ENCODE measurements at places on chromosomes 12 and 14.

GRCh38 chr12:6361834-6362233 is 13.5 kb downstream of the SCNN1A start:
- DNase-seq, result peak; percentile 88

DNA sequence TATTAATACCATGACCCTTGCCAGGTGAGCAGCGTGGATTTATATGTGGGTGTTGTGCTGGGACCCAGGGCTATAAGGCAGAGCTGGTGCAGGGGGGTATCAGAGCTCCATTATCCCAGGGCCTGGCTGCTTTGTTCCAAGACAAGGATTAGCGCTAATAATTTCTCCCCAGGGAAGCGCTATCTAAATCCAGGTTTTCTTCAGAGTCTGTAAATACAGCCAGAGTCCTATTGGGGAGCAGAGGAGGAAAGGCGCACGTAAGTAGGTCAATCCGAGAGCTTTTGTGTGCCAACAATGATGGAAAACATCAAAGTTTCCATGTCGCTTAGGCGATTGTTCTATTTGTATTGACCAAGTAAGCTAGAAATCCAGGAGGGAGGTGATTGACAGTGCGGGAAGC is 1009.7 kb downstream of the VRK1 start:
- no peak for DNase-seq

DNA sequence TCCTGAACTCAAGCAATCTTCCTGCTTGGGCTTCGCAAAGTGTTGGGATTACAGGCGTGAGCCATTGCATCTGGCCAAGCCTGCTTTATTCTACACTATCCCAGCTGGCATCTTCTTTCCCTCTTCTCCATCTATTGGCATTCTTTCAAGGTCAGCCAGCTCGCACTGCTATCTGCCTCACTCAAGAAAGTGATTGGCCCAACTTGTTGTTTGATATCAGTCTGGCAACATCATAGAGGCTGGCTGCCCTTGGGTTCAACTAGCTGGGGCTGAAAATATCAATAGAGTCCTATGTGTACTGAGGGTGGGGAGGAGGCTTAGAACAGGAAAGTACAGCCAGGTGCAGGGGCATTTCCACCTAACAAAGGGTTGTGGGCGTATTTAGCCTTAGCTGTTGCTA is 17.1 kb downstream of the GMFB start:
- DNase-seq, result no peak

DNA sequence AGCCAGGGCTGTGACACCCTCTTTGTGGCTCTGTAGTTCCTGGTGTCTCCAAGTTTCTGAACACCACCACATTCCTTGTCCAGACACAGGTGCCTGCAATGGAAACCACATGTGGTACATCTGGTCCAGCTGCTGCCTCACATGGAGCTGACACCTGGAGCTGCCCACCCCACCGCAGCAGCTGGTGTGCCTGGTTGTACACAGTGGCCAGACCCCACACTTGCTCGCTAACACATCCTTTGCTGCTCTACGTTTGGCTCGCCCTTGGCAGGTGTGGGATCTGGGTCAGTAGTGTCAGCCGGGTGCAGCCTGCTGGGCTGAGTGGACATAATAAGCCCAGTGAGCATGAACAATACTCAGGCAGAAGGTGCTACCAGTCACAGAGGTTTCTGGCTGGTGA is 198.9 kb downstream of the ADGRD1 start:
- DNase-seq, result no peak

DNA sequence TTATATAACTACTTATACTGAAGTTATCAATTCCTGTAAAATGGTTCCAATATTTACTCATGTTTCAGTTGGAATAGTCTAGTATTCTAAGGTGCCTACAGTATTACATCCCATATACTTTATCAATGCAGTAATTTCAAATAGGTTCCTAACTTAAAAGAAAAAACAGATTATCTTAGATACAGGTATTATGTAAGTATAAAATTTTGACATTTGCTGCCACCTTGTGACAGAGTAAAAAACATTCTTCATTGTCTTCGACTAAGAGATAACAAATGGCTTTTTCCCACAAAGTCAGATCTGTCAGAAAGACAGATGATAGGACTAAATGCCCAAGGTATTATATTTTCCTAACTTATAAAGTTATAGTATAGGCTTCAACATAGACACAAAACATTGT is 78.7 kb downstream of the TXNDC16 start:
- no peak for DNase-seq
